ENCODE measurements at places on chromosomes 3 and 15.
A peak's percentile ranks its signal among the peaks of the same experiment; 100 is the strongest.

GRCh38 chr15:48086576-48086975 lies 34.2 kb upstream of the SLC24A5 start:
- no peak for DNase-seq

DNA sequence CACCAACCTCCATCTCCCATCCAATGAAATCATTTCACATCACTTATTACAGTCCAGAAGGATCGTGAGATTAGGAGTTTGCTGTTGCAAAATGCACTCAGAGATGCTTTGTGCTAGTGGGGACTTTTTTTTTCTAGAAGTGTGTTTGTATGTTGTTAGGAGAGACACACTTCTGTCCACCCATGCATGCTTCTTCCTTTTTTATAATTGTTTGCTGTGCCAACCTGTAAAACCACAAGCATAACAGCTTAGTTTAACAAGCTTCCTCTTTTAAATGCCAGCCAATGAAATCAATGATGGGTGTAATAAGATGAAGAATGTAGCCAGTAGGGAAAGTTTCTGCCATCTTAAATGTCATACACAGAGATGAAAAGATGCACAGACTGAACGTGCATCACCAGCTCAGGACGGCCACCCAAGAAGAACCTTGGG lies 305.6 kb upstream of the STT3B start:
- no peak for DNase-seq

GRCh38 chr15:52804526-52805081 lies 14.5 kb upstream of the ONECUT1 start:
- no peak for DNase-seq

DNA sequence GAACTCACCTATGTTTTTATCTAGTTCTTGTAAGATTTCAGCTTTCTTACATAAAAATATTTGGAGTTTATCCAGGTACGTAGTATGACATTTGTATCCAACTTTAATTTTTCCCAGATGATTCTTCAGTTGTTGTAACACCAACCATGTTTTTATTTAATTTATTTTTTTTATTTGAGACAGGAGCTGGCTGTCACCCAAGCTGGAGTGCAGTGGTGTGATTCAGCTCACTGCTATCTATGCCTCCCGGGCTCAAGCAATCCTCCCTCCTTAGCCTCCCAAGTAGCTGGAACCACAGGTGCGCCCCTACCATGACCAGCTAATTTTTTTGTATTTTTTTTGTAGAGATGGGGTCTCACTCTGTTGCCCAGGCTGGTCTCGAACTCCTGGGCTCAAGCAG lies 6.6 kb downstream of the XYLB start:
- DNase-seq, result no peak

DNA sequence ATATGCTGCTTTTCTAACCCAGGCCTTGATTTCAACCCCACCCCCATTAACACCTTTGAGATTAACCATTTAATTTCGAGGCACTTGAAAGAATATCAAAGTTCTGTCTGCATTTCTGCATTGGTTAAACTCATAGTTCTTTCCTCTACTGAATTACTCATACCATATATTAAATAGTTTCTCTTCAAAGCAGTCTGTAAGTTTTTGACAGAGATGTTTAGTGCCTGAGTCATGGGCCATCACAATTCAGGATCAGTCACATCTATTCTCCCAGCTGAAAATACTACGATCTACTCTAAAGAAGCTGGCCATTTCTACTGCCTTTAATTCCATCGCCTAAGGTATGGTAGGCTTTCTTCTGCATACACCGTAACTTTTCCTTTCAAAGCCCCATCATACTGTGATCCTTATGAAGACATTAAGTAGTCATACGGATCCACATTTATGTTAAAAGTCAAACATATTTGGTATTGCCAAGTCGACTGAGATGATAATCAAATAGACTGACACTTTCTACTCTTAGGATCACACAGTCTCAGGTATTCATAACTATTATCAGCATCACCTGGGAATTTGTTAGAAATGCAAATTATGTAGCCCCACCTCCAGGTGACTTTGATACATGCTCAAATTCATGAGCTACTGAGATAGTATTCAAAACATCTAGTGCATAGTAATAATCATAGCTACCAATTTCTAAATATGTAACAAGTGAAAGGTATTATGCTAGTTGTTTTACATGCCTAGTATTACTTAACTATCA lies 489.4 kb upstream of the IL12A start:
- DNase-seq, result no peak

DNA sequence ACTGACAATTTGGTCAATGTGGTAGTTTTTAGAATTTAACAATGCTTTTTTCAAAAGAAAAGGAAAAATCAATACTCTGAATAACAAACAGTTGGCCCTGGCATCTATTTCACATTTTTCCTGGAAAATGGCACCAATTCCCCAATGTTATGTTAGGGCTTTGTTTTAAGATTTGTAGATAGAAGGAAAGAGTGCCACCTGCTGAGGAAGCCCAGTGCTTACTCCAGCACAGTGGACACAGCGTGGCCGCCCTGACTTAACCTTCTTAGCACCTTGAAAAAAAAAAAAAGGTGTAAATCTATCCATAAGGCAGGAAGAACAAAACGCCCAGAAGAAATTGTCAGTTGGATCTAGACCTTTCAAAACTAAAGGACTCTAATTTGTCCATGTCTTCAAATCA lies 110.7 kb upstream of the CNTN4 start:
- DNase-seq, result peak; percentile 2

GRCh38 chr15:65868546-65869125 lies 655 bp upstream of the RAB11A start:
- no peak for DNase-seq

GRCh38 chr3:108333961-108334360 lies 37.6 kb downstream of the HHLA2 start:
- no peak for DNase-seq

GRCh38 chr3:178392511-178392926 lies 143.7 kb upstream of the KCNMB2 start:
- DNase-seq, result no peak

DNA sequence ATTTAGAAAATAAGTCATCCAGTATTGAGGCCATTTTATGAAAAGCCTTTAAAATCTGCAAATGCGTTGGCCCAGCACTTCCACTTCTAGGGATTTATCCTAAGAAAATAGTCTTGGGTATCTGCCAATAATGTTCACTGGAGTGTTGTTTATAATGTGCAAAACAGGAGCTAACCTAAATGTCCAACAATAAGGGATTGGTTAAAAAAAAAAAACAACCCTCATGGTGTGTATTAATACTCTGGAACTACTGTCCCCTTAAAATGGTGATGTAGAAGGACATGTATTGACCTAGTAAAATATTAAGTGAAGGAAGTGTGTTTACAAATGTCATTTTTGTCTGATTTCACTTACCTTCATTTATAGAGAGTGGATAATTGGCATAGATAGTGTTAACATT lies 58.0 kb downstream of the IGF1R start:
- DNase-seq, result no peak

DNA sequence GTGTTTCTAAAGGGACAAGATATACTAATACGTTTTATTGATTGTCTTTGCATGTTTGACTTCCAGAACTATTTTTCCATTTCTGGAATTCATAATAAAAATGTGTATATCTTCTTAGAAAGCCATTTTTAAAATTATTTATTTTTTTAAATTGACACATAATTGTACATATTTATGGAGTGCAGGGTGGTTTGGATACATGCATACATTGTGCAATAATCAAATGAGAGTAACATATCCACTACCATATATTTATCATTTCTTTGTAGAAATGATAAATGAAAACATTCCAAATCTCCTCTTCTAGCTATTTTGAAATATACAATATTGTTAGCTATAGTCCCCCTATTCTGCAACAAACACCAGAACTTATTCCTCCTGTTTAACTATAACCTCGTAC lies 156.5 kb upstream of the ABI3BP start:
- DNase-seq, result no peak

DNA sequence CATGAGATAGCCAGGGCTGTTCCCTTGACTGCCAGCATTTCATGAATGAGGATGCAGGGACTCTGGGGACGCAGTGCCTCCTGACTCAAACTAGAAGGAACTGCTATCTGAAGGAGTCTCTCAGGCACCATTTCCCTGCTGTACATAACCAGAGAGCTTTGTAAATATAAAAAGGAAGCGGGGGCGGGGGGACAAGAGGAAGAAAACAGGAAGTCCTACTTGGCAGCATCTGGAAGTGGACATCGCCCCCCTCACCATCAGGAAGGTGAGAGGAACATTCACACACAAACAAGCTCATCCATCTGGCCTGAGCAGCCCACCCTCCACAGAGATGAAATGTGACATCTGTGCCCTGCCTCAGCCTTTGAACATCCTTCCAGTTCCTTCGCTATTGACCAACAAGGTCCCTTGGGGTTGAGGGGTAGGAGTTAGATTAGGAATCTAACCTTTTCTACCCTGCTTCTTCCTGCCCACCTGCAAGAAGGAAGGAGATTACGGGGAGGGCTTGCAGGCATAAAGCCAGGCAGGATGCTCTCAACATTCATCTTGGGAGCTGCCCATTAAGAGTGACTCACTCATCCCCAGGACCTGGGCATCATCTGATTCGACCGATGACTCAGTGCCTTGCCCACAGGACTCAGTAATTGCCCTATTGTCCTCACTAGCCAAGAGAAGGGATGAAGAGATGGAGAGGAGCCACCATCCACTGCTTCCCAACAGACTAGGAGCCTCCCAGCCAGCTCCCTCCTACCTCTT lies 31.9 kb downstream of the SH3BP5 start:
- DNase-seq, result no peak

DNA sequence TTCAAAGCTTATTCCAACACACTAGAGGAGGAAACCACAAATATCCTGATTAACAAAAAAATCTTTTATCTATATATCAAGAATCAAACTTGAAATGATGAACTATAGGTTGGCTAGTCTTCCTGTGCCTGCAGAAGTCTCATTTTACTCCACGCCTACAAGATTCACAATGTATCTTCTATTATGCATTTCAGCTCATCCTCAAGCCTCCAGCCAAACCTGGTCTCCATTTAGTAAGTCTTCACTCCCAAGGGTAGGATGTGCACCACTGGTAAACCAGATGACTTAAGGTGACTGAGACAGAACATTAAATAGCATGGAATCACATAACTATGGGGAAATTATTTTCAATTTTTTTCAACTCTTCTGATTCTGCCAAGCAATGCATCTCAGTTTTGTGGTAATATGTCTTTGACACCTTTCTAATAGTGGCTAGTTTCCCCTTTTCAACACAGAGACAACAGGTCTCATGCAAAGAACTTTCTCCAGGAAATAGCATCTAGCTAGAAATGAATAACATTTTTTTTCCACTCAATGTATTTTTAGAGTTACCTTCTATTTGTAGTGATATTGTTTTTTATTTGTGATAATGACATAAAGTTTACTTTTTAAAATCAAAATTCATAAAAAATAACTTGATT lies 166.9 kb downstream of the TNIK start:
- DNase-seq, result no peak

GRCh38 chr15:59945036-59945435 lies 59.1 kb upstream of the FOXB1 start:
- DNase-seq, result no peak

GRCh38 chr3:40867797-40868196 lies 331.5 kb upstream of the CTNNB1 start:
- DNase-seq, result no peak

GRCh38 chr3:134428401-134428800 lies 54.2 kb upstream of the AMOTL2 start:
- no peak for DNase-seq

- no peak for DNase-seq
Measured at GRCh38 chr3:158713094-158713499, 19.2 kb downstream of the RARRES1 start.

- no peak for DNase-seq
Measured at GRCh38 chr15:81880314-81880713, 165.5 kb downstream of the MEX3B start.

GRCh38 chr3:135762188-135762856 lies 203.2 kb upstream of the PPP2R3A start:
- DNase-seq, result no peak

- no peak for DNase-seq
Measured at GRCh38 chr3:23254282-23254681, 51.2 kb downstream of the UBE2E2 start.
